ENCODE measurements at places on chromosomes 11 and 22. TPM values are rescaled to one million over a fixed set of nuclear protein-coding genes. Genes with fewer than 3 reads are reported as not detected.

Gene ISX
- total RNA-seq: not detected

Gene ST14
- total RNA-seq: not detected

Gene NXPE1
- total RNA-seq: not detected

Gene OR4D5
- total RNA-seq: not detected

Gene MS4A5
- not detected for total RNA-seq

Gene APOBEC3H
- total RNA-seq: 42.5 TPM

Gene TRPC6
- not detected for total RNA-seq

Gene OR56B1
- total RNA-seq: 0.55 TPM

Gene SERPIND1
- total RNA-seq: not detected

Gene SLC22A25
- total RNA-seq: not detected

Gene CTSW
- 47.0 TPM for total RNA-seq

Gene RBM7
- total RNA-seq: 39.9 TPM

Gene OPCML
- not detected for total RNA-seq

Gene AMOTL1
- 6.8 TPM for total RNA-seq

Gene TIRAP
- 17.3 TPM for total RNA-seq

Gene PICK1
- total RNA-seq: 19.0 TPM

Gene AQP11
- total RNA-seq: 0.33 TPM

Gene NCF4
- 10.8 TPM for total RNA-seq

Gene SCUBE2
- total RNA-seq: not detected

Gene LMO1
- not detected for total RNA-seq

Gene C11orf58
- total RNA-seq: 106 TPM

Gene OR2AT4
- total RNA-seq: not detected

Gene NPAS4
- total RNA-seq: not detected

Gene GUCY1A2
- total RNA-seq: not detected

Gene FAM227A
- 0.13 TPM for total RNA-seq

Gene OR5A1
- total RNA-seq: not detected

Gene SYNGR1
- total RNA-seq: 0.31 TPM

Gene DAGLA
- total RNA-seq: 0.36 TPM

Gene LSP1
- total RNA-seq: 547 TPM

Gene ZNRF3
- 0.77 TPM for total RNA-seq

Gene HSPB2
- total RNA-seq: not detected

Gene GGTLC2
- not detected for total RNA-seq

Gene YAP1
- total RNA-seq: 0.05 TPM

Gene BTG4
- total RNA-seq: not detected

Gene DEUP1
- not detected for total RNA-seq

Gene RAG2
- total RNA-seq: not detected

Gene SLC25A17
- 15.7 TPM for total RNA-seq

Gene PTGDR2
- total RNA-seq: 0.91 TPM

Gene MN1
- total RNA-seq: 0.18 TPM

Gene VSTM5
- total RNA-seq: not detected

Gene DERL3
- 10.2 TPM for total RNA-seq

Gene VWCE
- total RNA-seq: 2.6 TPM

Gene GAL3ST1
- not detected for total RNA-seq

Gene PIH1D2
- 0.17 TPM for total RNA-seq

Gene BSX
- not detected for total RNA-seq

Gene PANX3
- total RNA-seq: not detected

Gene OR52E4
- not detected for total RNA-seq

Gene LRRC55
- total RNA-seq: not detected

Gene OR4C46
- total RNA-seq: not detected

Gene SCN4B
- 0.10 TPM for total RNA-seq

Gene MRGPRE
- not detected for total RNA-seq

Gene DDT
- total RNA-seq: 143 TPM

Gene KDM2A
- total RNA-seq: 96.5 TPM

Data from activated naive CD4-positive, alpha-beta T cell treated with anti-CD3 and anti-CD28 coated beads, Interleukin-2, amount 10 ng/mL, durations not matched to agents 5 hours and 36 hours (primary cell).